Astrocyte (in vitro differentiated cells and primary cell): ENCODE measurements at places on chromosomes 13 and 19.

GRCh38 chr19:35022460-35022859 is 7.8 kb upstream of the SCN1B start:
- no peak overlapping the region for H3K27ac ChIP-seq
- peaks cover 2% of the 10 kb centered on the region for H3K36me3 ChIP-seq
- no peak for DNase-seq
- H3K27me3 ChIP-seq, result no peaks in the 10 kb centered on the region

- H3K27me3 ChIP-seq, result no peaks in the 10 kb centered on the region
- peak overlapping the region; percentile 80 for H3K27ac ChIP-seq
- no peaks in the 10 kb centered on the region for H3K36me3 ChIP-seq
- DNase-seq, result peak; percentile 98
- no peak overlapping the region for H3K4me3 ChIP-seq
Observed at GRCh38 chr13:66210677-66211076, 1019.5 kb downstream of the PCDH9 start.

DNA sequence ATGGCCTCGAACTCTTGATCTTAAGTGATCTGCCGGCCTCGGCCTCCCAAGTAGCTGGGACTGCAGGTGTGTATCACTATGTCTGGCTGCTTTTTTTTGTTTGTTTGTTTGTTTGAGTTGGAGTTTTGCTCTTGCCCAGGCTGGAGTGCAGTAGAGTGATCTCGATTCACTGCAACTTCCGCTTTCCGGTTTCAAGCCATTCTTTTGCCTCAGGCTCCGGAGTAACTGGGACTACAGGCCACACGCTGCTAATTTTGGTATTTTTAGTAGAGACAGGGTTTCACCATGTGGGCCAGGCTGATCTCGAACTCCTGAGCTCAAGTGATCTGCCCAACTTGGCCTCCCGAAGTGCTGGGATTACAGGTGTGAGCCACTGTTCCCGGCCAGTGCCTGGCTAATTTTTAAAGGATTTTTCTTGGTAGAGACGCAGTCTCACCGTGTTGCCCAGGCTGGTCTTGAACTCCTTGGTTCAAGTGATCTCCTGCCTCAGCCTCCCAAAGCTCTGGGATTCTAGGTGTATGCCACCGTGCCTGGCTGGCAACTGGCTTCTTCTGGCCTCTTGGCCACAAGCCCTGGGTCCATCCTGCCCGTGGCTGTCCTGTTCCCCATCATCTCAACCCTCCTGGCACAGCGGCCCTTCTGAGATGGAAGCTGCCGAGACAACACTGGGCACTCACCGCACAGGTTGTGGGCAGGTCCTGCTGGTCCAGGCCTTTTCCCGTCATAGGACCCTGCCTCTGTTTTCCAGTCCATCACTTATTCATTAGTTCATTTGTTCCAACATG is 11.5 kb downstream of the TECR start:
- no peaks in the 10 kb centered on the region for H3K27me3 ChIP-seq
- peaks cover 14% of the 10 kb centered on the region for H3K4me1 ChIP-seq
- H3K27ac ChIP-seq, result no peak overlapping the region
- DNase-seq, result no peak
- H3K36me3 ChIP-seq, result no peaks in the 10 kb centered on the region

DNA sequence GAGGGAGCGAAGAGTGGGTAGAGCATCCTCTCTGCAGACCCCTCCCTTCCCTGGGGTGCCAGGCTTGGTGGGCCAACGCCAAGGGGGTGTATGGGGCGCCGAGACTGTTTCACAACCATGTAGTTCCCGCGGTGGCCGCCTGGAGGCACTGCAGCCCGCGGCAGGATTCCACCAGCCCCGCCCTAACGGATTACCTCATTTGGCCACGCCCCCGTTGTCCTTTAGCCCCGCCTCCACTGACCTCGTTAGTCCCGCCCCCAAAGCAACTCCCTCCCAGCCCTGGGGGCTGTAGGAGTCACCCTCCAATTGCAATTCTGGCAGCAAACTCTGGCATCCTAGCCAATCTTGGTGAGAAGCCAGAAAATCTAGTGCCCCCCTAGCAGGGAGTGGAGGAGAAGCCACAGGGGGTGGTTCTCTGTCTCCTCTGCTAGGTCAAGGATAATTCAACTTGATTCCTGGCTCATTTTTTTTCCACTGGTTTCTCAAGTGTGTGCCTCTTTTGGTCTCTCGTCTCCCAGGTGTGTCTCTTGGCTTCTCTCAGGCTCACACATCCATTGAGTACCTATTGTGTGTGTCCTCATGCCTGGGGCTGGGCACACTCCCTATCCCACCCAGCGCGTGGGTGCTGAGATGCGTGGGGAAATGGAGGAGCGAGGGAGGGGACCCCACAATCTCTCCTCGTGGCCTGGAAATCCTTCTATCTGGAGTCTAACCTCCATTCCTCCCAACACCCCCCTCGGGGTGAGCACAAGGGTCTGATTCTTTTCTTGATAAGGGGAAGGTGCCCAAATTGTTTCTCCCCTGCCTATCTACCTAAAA is 2.0 kb downstream of the OLFM2 start:
- DNase-seq, result no peak
- H3K4me1 ChIP-seq, result peaks cover 16% of the 10 kb centered on the region
- no peak overlapping the region for H3K4me3 ChIP-seq
- no peak overlapping the region for H3K27ac ChIP-seq
- H3K36me3 ChIP-seq, result no peaks in the 10 kb centered on the region
- H3K27me3 ChIP-seq, result peaks cover 20% of the 10 kb centered on the region

- no peak overlapping the region for H3K27ac ChIP-seq
- H3K4me3 ChIP-seq, result no peak overlapping the region
- no peaks in the 10 kb centered on the region for H3K36me3 ChIP-seq
- H3K27me3 ChIP-seq, result no peaks in the 10 kb centered on the region
- H3K4me1 ChIP-seq, result peaks cover 19% of the 10 kb centered on the region
Observed at GRCh38 chr19:49761625-49762311, 1.3 kb downstream of the TSKS start.

DNA sequence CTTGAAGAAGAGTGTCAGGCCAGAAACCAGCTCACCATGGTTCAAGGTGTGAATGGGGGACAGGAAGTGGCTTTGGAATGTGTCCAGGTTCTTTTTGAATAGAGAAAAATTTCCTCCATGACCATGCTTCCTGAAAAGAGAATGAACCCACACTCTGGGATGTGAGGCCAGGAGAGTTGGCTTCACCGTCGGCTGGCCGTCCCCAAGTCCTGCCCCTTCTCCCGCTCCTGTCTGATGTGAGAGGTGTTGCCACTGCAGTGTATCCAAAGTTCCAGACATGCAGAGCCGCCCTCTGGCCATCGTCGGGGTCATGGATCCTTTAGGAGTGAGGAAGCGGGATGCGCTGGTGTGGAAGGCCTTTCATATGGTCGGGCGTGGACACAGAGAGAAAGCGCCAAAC is 101.2 kb downstream of the COL4A2 start:
- peaks cover 8% of the 10 kb centered on the region for H3K36me3 ChIP-seq
- no peak overlapping the region for H3K4me3 ChIP-seq

DNA sequence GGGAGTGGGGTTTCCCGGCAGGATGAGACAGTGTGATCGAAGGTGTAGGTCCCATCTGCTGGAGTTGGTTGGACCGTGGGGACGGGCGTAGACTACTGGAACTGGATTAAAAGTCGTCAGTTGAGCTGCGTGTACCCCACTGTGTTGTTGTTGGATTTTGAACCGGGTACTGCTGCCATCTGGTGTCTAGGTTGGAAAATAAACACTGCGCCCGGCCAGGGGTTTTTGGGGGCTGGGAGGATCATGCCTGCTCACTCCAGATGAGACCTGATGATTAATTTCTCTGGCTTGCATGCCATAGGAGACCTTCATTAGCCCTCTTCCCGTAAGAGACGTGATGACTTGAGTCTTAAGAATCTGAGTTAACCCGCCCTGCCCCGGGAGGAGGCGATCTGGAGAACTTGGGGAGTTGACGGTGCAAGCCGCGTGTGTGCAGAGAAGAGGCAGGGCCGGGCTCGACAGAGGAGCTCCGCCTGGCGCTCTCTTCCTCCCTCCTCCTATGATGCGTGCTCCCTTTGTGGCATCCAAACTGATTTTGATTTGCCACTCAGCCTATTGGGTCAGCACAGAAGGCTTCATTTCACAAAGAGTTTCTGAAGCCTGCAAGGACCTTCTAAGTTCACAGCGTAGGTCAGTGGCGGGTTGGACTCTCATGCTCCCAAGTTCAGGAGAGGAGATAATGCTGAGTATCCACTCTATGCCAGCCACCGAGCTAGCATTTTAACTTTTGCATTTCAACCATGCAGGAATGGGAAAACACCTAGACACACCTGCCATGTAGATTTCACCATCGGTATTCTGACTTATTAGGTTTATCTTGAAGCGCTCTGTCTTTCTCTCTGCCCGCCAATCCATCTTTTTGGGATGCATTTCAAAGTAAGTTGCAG is 2.7 kb downstream of the UHRF1 start:
- H3K4me3 ChIP-seq, result peak overlapping the region; percentile 69
- H3K36me3 ChIP-seq, result peaks cover 4% of the 10 kb centered on the region
- H3K27me3 ChIP-seq, result no peaks in the 10 kb centered on the region
- DNase-seq, result peak; percentile 100
- peaks cover 58% of the 10 kb centered on the region for H3K4me1 ChIP-seq

- H3K4me3 ChIP-seq, result no peak overlapping the region
- peaks cover 3% of the 10 kb centered on the region for H3K4me1 ChIP-seq
- H3K27ac ChIP-seq, result no peak overlapping the region
- no peaks in the 10 kb centered on the region for H3K36me3 ChIP-seq
- H3K27me3 ChIP-seq, result no peaks in the 10 kb centered on the region
- no peak for DNase-seq
Observed at GRCh38 chr19:17327068-17327653, 7.5 kb downstream of the ANO8 start.

- H3K27ac ChIP-seq, result peak overlapping the region; percentile 96
- peaks cover 66% of the 10 kb centered on the region for H3K4me1 ChIP-seq
- H3K27me3 ChIP-seq, result no peaks in the 10 kb centered on the region
- H3K36me3 ChIP-seq, result no peaks in the 10 kb centered on the region
- H3K4me3 ChIP-seq, result peak overlapping the region; percentile 43
Observed at GRCh38 chr13:114064450-114065140, 67.8 kb downstream of the RASA3 start.

- no peak for DNase-seq
- H3K27me3 ChIP-seq, result peaks cover 4% of the 10 kb centered on the region
- H3K4me1 ChIP-seq, result peaks cover 26% of the 10 kb centered on the region
- no peak overlapping the region for H3K27ac ChIP-seq
- H3K36me3 ChIP-seq, result peaks cover 4% of the 10 kb centered on the region
Observed at GRCh38 chr19:40808021-40808325, 9.0 kb downstream of the EGLN2 start.

GRCh38 chr19:3603121-3603811 is 3.4 kb downstream of the TBXA2R start:
- H3K4me3 ChIP-seq, result no peak overlapping the region
- no peaks in the 10 kb centered on the region for H3K36me3 ChIP-seq
- DNase-seq, result no peak
- no peaks in the 10 kb centered on the region for H3K27me3 ChIP-seq

DNA sequence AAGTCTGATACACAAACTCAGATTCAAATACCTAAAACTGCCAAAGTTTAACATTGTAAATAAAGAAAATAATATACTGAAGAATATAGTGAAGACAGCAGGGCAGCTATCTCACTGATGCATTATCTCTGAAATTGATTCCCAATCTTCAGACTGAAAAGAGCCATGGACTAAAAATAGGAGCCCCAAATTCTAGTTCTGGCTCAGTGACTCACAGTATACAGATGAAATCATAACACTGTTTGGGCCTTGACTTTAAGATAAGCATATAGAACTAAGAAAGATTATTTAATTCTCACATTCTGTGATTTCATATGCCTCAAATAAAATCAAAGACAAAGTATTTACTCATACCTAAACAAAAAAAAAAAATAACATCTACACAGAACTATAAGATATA is 53.9 kb downstream of the RBM26 start:
- H3K27ac ChIP-seq, result no peak overlapping the region
- H3K36me3 ChIP-seq, result peaks cover 22% of the 10 kb centered on the region
- no peak overlapping the region for H3K4me3 ChIP-seq
- DNase-seq, result no peak
- H3K4me1 ChIP-seq, result peaks cover 5% of the 10 kb centered on the region
- H3K27me3 ChIP-seq, result no peaks in the 10 kb centered on the region

DNA sequence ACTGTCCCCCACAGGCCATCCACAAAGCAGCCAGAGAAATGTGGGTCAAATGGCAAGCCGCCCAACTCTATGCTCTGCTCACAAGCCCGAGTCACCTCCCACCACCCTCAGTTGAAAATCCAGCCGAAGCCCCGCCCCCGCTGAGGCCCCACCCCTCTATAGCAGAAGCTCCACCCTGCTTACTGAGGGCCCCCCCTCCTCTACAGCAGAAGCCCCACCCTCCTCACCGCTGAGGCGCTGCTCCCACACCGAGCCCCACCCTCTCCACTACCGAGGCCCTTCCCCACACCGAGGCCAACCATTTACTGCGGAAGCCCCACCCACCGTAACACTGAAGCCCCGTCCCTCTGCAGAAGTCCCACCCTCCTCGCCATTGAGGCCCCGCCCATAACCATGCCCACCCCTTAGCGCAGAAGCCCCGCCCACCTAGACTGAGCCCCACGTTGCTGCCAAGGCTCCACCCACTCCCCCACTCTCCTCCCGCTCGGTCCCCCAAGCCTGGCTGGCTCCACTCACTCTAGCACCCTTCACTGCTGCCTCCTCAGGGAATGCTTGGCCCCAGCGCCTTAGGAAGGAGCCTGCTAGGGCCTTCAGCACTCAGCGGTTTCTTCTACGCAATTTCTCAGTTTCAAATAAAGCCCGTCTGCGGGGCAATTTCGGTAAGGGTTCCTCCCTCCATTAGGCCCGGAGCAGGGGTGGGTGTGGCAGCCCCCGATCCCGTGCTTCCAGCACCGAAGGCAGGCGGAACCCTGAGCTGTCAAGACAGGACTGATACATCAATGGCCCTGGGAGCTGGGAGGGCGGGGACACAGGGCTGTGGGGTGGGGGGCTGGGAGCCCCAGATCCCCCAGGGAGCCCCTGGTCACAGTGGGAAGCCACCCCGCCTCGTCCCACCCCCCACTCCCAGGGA is 9.0 kb upstream of the MYDGF start:
- H3K36me3 ChIP-seq, result peaks cover 13% of the 10 kb centered on the region
- H3K27ac ChIP-seq, result no peak overlapping the region

DNA sequence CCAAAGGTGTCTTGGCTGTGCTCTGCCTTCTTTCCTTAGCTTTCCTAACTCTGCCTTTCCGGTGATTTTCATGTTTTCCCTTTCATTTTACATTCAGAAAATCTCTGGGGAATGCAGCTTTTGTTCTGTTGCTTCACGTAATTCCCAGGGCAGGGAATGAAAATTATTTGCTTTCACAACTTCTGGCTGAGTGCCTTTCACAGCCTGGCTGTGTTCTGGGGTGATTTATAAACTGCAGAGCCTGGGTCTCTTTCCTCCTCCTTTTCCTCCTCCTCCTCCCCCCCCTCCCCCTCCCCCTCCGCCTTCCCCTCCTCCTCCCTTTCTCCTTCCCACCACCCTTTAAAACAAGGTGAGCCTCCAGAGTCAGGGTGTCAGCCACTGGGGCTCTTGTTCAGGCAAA is 84.3 kb downstream of the RNASEH2B start:
- H3K36me3 ChIP-seq, result no peaks in the 10 kb centered on the region
- H3K4me3 ChIP-seq, result no peak overlapping the region
- no peak for DNase-seq
- peaks cover 3% of the 10 kb centered on the region for H3K27me3 ChIP-seq
- H3K27ac ChIP-seq, result no peak overlapping the region

- peak overlapping the region; percentile 57 for H3K27ac ChIP-seq
- peak; percentile 92 for DNase-seq
- H3K27me3 ChIP-seq, result no peaks in the 10 kb centered on the region
- H3K4me1 ChIP-seq, result peaks cover 24% of the 10 kb centered on the region
Observed at GRCh38 chr19:44869733-44870470, 21.2 kb upstream of the TOMM40 start.

- no peaks in the 10 kb centered on the region for H3K36me3 ChIP-seq
- DNase-seq, result no peak
- no peak overlapping the region for H3K27ac ChIP-seq
Observed at GRCh38 chr19:10412257-10412977, 7.9 kb upstream of the PDE4A start.
